ENCODE measurements at places on chromosomes 5 and 9.
A peak's percentile ranks its signal among the peaks of the same experiment; 100 is the strongest.

- no peak overlapping the region for H3K4me3 ChIP-seq
- no peaks in the 10 kb centered on the region for H3K4me1 ChIP-seq
- H3K36me3 ChIP-seq: no peaks in the 10 kb centered on the region
- no peak overlapping the region for H3K27ac ChIP-seq
Observed at GRCh38 chr5:179146277-179146676, 86.1 kb downstream of the ZNF354C start.

GRCh38 chr5:171989276-171989675 lies 17.2 kb downstream of the FBXW11 start:
- no peaks in the 10 kb centered on the region for H3K36me3 ChIP-seq
- H3K4me1 ChIP-seq: no peaks in the 10 kb centered on the region
- no peak for DNase-seq
- no peak overlapping the region for H3K27ac ChIP-seq

DNA sequence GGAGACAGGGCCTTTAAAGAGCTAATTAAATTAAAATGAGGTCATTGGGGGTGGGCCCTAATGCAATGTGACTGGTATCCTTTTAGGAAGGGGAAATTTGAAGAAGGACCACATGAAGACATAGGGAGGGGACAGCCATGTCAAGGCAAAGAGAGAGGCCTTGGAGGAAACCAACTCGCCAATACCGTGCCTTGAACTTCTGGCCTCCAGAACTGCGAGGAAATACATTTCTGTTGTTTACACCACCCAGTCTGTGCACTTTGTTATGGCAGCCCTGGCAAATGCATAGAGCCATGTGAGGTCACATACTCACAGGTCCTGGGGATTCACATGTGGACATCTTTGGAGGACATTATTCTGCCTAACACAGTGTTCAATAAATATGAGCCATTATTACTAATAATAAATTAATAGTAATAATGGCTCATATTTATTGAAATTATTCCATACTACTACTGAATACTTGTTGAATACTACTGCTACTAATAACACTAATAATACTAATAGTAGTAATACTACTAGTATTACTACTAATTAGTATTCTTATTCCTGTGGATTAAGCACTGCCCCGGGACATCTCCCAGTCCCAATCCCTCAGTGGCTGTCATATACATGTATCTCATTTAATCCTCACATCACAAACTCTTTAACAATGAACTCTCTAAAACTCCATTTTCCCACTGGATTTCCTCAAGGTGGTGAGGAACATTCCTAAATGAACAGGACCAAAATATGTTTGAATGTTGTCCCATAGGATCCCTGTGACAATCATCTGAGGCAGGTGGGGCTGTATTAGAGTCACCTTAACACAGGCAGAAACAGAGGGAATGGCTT lies 8.4 kb downstream of the TRAF1 start:
- peaks cover 96% of the 10 kb centered on the region for H3K4me1 ChIP-seq
- H3K4me3 ChIP-seq: peak overlapping the region; percentile 23
- H3K36me3 ChIP-seq: peaks cover 5% of the 10 kb centered on the region
- peak overlapping the region; percentile 96 for H3K27ac ChIP-seq
- H3K27me3 ChIP-seq: no peaks in the 10 kb centered on the region
- DNase-seq: no peak

GRCh38 chr5:115627295-115627865 lies 1.5 kb upstream of the TMED7 start:
- H3K27me3 ChIP-seq: no peaks in the 10 kb centered on the region
- no peak overlapping the region for H3K27ac ChIP-seq
- no peaks in the 10 kb centered on the region for H3K36me3 ChIP-seq

DNA sequence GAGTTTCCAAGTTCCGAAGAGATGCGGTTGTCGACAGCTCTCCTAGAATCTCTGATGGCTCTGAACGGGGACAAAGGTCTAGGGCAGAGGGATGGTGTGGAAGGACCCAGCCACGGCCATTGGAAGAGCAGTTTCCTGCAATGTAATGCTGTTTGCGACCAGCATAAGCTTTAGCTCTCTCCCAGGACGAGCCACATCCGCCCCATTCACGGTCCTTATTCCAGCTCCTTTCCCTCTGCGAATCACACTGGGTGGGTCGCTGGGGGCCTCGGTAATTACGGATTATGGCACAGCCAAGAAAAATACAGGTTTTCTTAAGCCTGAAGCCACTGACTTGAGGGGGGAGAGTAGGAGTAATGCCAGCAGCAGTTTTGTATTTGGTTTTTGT lies 22.7 kb downstream of the ANXA2R start:
- peak overlapping the region; percentile 93 for H3K27ac ChIP-seq
- no peak for DNase-seq
- H3K27me3 ChIP-seq: no peaks in the 10 kb centered on the region
- H3K4me1 ChIP-seq: no peaks in the 10 kb centered on the region

GRCh38 chr5:72885824-72886223 lies 69.4 kb downstream of the TNPO1 start:
- H3K36me3 ChIP-seq: peaks cover 52% of the 10 kb centered on the region
- H3K27me3 ChIP-seq: no peaks in the 10 kb centered on the region
- H3K4me3 ChIP-seq: no peak overlapping the region
- no peak for DNase-seq
- no peaks in the 10 kb centered on the region for H3K4me1 ChIP-seq
- H3K27ac ChIP-seq: no peak overlapping the region

DNA sequence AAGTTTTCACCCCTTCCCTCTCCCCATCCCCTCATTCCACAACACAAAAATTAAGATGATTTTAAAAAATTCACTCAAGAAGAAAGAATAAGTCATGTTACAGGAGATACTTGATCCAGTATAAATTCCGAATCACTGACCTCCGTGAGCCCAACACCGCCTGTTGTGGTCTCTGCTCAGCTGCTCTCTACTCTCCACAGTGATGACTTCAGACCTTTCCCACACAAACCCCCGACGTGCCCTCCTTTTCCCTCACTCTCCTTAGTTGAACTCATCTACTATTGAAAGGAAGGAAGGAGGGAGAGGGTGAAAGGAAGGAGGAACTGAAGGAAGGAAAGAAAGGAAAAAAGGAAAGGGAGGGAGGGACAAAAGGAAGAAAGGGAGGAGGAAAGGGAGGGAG lies 55.1 kb downstream of the ZNF354C start:
- H3K4me1 ChIP-seq: no peaks in the 10 kb centered on the region
- DNase-seq: no peak
- H3K36me3 ChIP-seq: peaks cover 13% of the 10 kb centered on the region
- no peak overlapping the region for H3K4me3 ChIP-seq
- no peak overlapping the region for H3K27ac ChIP-seq

DNA sequence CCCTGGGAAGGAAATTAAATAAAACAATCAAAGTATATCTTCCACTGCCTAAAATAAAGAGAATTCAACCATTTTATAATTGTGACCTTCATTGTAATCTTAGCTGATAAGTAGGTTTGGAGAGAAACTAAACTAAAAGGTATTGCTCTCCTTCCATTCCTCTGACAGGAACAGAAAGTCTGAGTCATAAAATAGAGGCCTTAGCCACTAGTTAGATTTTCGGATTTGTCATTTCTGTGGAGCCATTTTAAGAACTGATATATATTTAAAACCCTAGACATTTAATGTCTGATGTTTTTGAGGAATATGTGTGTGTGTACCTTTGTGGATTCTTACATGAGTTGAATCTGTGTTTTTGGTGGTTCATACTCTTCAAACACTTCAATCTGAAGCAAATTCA lies 11.8 kb upstream of the TMC1 start:
- no peak overlapping the region for H3K4me3 ChIP-seq
- DNase-seq: no peak
- H3K4me1 ChIP-seq: no peaks in the 10 kb centered on the region
- H3K27ac ChIP-seq: no peak overlapping the region
- no peaks in the 10 kb centered on the region for H3K36me3 ChIP-seq

GRCh38 chr5:6943197-6944112 lies 230.2 kb downstream of the TENT4A start:
- H3K27ac ChIP-seq: no peak overlapping the region
- no peaks in the 10 kb centered on the region for H3K27me3 ChIP-seq
- H3K4me1 ChIP-seq: no peaks in the 10 kb centered on the region
- no peak overlapping the region for H3K4me3 ChIP-seq
- H3K36me3 ChIP-seq: no peaks in the 10 kb centered on the region
- DNase-seq: no peak

GRCh38 chr5:125603321-125603720 lies 819.9 kb upstream of the GRAMD2B start:
- no peak overlapping the region for H3K27ac ChIP-seq
- no peak for DNase-seq
- no peaks in the 10 kb centered on the region for H3K36me3 ChIP-seq
- H3K4me3 ChIP-seq: no peak overlapping the region
- H3K4me1 ChIP-seq: peaks cover 6% of the 10 kb centered on the region
- no peaks in the 10 kb centered on the region for H3K27me3 ChIP-seq

- H3K27ac ChIP-seq: no peak overlapping the region
- H3K36me3 ChIP-seq: no peaks in the 10 kb centered on the region
Observed at GRCh38 chr5:15794052-15794985, 294.3 kb downstream of the FBXL7 start.

DNA sequence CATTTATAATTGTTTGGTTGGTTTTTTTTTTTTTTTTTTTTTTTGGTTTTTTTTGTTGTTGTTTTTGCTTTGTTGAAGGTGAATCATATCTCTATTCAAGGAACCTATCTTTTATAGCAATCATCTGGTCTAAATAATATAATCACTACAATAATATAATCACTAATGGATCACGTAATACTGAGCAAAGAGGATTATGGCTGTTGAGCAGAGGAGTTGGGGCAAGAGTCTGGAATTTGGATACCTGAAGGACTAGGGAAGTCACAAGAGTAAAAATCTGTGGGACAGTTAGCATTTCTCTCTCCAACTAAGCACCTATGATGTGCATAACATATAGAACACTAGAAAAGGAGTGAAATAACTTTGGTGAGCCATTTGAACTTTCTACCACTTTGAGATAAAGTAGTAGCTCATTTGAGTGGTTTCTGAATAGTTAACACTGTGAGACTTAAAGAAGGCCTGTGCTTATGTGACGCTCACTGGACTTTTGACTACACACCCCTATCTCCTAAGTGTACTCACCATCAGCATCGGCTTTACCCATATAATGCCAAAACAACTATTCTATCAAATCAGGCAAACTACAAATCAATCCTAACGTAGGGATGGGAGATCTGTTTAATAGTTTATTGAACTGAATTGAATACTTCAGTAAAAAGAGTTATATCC lies 564.9 kb upstream of the TUSC1 start:
- H3K27ac ChIP-seq: no peak overlapping the region
- no peak overlapping the region for H3K4me3 ChIP-seq
- no peaks in the 10 kb centered on the region for H3K27me3 ChIP-seq
- H3K4me1 ChIP-seq: no peaks in the 10 kb centered on the region
- no peaks in the 10 kb centered on the region for H3K36me3 ChIP-seq
- no peak for DNase-seq

- no peak overlapping the region for H3K27ac ChIP-seq
- no peaks in the 10 kb centered on the region for H3K27me3 ChIP-seq
- no peaks in the 10 kb centered on the region for H3K4me1 ChIP-seq
- no peak for DNase-seq
- no peaks in the 10 kb centered on the region for H3K36me3 ChIP-seq
Observed at GRCh38 chr9:130215341-130216119, 43.3 kb downstream of the NCS1 start.

DNA sequence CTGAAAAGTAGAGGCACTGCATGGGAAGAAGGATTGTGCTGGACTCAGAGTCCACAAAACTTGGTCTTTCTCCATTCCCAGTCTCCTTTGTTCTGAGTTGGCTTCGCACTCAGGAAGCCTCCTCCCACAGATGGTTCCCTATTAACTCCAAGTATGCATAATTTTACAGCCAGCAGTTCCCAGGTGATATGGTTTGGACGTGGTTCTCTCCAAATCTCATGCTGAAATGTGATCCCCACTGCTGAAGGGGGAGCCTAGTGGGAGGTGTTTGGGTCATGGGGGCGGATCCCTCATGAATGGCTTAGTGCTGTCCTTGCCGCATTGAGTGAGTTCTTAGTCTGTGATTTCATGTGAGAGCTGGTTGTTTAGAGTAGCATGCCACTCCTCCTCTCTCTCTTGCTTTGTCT lies 86.6 kb downstream of the FEM1C start:
- H3K27ac ChIP-seq: no peak overlapping the region
- H3K36me3 ChIP-seq: no peaks in the 10 kb centered on the region
- no peaks in the 10 kb centered on the region for H3K27me3 ChIP-seq
- no peak overlapping the region for H3K4me3 ChIP-seq
- DNase-seq: no peak
- no peaks in the 10 kb centered on the region for H3K4me1 ChIP-seq

DNA sequence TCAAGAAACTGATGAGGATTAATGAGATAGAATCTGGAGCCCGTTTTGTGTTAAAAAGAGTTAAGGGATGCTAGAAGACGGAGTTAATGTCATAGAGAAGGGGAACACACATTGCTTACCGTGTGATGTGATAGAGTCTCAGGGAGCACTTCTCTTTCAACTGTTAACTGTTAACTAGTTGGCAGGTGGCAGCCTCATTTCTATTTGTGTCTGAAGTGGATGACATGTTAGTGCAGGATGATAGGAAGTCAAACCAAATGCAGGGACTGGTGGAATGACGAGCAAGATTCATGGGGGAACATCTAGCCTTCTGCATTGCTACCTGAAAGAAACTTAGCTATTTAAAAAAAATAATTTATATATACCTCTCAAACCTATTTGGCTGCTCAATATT lies 222.7 kb downstream of the MAST4 start:
- H3K4me3 ChIP-seq: no peak overlapping the region
- H3K36me3 ChIP-seq: no peaks in the 10 kb centered on the region
- H3K27ac ChIP-seq: no peak overlapping the region
- no peak for DNase-seq
- no peaks in the 10 kb centered on the region for H3K27me3 ChIP-seq

DNA sequence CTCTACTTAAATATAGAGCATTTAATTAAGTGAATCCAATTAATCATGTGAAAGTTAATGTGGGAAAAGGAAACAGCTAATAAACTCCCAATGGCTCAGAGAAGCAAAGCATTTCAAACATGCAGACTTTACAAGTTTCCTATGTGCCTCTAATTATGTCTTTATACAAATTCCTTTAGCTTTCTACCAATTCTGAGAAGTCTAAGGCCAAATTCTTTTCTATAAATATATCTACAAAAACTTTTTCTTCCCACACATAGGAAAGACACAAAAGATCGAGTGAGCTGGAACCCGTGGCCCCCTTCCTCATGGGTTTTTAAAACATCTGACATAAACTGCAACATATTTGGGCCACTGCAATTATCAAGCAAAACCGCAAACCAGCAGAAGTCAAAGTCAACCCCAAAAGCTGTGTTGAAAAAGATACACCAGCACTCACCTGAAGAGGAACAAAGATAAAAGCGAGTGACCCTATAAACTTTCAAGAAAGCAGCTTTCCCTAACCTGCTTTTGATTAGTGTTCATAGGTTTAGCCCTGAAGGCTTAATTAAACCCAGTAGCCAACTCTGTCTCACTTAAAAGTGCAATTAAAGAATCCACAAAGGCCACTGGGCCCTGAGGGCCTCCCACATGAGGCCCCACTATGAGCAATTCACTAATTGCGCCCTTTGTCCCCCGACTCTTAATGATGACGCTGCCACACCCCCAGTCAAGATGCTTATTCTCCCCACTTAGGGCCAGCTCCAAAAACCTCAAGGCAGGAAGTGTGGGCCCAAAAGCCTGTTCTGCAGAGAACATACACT lies 12.1 kb downstream of the SEMA5A start:
- no peak overlapping the region for H3K4me3 ChIP-seq
- H3K27ac ChIP-seq: no peak overlapping the region
- H3K4me1 ChIP-seq: peaks cover 12% of the 10 kb centered on the region
- H3K36me3 ChIP-seq: no peaks in the 10 kb centered on the region
- DNase-seq: no peak

- no peaks in the 10 kb centered on the region for H3K36me3 ChIP-seq
- no peak overlapping the region for H3K4me3 ChIP-seq
- no peak overlapping the region for H3K27ac ChIP-seq
- H3K27me3 ChIP-seq: no peaks in the 10 kb centered on the region
Observed at GRCh38 chr5:10825897-10826644, 65.0 kb upstream of the DAP start.
